ENCODE measurements at places on chromosomes 3 and 15.

GRCh38 chr3:159128628-159129027 lies 326.8 kb downstream of the MFSD1 start:
- no peak for DNase-seq

- no peak for DNase-seq
Measured at GRCh38 chr3:143122608-143123352, 3.2 kb downstream of the CHST2 start.

DNA sequence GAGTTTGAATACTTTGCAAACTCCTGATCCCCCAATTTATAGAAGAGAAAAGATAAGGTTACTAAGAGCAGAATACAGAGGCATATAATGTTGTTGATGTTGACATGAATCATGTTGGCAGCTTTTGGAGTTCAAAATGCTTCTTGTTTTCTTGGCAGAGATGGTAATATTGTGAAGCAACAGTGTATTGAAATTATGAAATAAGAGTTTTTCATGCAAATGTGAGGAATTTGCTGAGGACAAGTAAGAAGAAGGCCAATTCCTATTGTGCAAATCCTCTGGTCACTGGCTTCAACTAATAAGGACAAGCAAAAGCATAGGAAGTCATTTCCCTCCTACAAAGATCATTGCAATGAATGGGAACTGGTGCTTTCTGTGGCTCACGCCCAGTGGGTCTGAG lies 126.9 kb upstream of the CHL1 start:
- DNase-seq: no peak

GRCh38 chr15:76844096-76844495 lies 61.0 kb downstream of the SCAPER start:
- DNase-seq: no peak

DNA sequence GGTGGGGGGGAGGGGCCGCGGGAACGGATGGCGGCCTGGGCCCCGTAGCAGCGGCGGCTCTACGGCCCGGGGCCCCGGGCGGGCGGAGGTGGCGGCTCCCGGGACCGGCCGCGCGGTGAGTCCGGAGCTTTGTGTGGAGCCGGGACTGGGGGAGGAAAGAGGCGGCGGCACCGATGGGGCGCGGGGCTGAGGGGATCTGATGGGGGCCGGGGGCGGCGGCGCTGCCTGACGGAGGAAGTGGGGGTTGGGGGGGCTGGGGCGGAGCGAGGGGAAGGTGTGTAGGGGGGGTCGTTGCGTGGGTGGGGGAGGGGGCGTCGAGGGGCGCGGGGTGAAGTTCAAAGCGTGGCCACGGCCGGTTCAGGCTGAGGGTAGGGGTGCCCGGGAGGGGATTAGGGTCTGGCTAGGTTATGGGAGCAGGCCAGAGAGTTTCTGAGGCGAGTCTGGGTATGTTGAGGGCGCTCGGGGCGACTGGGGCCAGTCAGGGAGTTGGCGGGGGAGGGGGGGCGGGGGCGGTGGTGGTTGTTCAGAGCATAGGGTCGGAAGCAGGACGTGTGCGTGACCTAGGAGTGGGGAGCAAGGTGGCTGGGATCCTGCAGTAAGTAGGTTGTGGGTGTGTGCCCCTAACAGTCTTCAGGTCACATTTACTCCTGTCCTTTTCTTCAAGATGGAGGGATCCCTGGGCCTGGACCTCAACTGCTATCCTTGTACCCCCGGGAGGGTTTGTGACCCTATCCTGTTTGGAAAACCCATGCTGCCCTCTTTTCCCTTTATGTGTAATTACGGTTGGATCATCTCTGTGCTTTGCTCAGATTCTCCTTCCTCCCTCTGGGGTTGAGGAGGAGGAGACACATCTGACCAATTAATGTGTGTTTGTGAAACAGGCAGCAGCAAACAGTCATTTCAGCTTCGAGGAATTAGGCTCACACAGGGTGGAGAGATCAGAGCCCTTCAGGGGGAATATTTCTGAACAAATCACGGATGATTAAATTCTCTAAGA lies 644 bp downstream of the ZNF609 start:
- no peak for DNase-seq

GRCh38 chr15:89186803-89187202 lies 34.6 kb downstream of the RLBP1 start:
- no peak for DNase-seq

- no peak for DNase-seq
Measured at GRCh38 chr3:192367616-192368015, 359.7 kb downstream of the FGF12 start.

GRCh38 chr3:55702822-55703221 lies 215.7 kb upstream of the WNT5A start:
- no peak for DNase-seq

- DNase-seq: no peak
Measured at GRCh38 chr3:193388361-193388760, 9.8 kb upstream of the ATP13A5 start.

- no peak for DNase-seq
Measured at GRCh38 chr3:32443478-32443877, 51.8 kb downstream of the CMTM7 start.

DNA sequence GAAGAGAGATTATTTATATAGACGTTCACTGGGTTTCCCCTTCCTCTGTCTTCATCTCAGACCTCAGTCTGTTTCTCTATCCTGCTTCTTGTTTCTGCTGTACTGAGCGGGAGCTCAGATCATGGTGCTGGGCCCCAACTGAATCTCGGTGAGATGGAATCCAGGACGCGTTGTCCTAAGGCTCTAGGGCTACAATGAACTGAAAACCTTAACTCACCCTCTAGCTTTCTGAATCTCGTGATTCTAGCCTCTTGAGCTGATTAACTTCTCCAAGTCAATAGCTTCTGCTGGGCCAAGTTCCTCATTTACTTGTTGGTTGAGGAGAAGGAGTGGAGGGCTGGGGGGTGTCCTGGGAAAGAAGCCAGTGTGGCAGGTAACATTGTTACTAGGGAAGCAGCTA lies 32.7 kb upstream of the MAP3K13 start:
- DNase-seq: no peak

DNA sequence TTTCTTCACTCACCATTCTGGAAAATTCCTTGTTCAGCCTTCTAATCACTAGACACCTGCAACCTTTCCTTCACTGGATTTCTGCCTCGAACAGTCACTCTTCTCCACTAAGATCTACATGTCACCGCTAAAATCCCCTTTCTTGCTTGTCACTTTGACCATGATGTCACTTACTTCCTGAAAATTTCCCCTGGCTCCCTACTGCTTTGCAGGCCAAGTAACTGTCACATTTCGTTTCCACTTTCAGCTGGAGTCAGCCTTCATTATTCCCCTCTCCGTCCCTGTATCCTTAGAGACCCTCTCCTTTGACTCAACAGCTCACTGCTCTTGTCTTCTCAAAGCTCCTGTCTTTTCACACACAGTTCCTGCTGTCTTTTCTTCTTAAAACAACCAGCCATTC lies 15.9 kb downstream of the CHL1 start:
- DNase-seq: no peak

DNA sequence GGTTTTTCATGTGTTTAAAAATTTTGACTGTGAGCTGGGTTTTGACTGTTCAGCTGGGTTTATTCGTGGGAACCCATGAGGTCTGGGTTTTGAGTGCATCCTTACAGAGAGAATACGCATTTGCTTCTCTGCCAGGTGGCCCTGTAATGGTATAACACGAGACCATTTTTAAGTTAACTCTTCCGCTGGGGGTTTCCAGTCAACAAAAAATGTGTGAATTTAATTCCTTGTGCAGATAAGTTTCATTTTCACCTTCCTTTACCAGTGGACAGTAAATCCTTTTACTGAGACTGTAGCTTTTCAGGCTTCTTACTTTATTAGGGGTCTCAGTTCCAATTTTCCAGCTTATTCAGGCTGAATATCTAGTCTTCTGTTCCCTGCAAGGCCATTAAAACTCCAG lies 149.6 kb downstream of the OPA1 start:
- no peak for DNase-seq

- no peak for DNase-seq
Measured at GRCh38 chr3:49183873-49184272, 12.5 kb downstream of the KLHDC8B start.

GRCh38 chr3:171790574-171790897 lies 19.7 kb downstream of the PLD1 start:
- no peak for DNase-seq

DNA sequence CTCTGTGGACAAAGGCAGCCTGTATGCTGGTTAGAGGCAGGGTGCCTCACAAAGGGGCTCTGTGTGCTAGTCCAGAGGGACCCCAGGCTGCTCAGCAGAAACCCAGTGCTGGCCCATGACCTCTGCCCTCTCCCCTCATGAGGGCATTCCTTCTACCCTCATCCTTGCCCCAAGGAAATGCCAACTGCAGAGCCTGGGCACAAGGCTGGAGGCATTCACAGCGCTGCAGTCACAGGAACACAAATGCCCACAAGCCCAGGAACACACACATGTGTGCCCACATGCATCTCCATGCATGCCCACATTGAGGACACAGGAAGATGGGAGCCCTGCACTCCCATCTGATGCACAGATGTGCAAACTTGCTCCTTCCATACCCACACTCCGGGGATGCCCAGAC lies 3.8 kb downstream of the INKA1 start:
- no peak for DNase-seq

- no peak for DNase-seq
Measured at GRCh38 chr3:79154865-79155264, 612.9 kb downstream of the ROBO1 start.

DNA sequence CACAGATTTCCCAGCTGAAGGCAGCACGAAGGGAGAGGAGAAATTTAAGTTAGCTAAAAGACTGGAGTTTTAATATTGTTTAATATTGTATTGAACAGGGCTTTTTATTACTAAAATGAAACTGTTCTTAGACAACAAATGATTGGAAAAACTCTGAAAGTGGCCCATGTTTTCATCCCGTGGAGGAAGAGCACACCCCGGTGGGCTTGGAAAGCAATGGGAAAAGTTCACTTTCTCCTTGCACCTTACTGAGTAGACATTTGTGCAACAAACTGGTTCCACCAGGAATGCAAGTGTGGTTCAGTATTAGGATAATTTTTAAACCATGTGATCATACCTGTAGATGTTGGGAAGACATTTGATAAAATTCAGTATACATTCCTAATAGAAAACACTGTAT lies 8.2 kb upstream of the ESYT3 start:
- no peak for DNase-seq

DNA sequence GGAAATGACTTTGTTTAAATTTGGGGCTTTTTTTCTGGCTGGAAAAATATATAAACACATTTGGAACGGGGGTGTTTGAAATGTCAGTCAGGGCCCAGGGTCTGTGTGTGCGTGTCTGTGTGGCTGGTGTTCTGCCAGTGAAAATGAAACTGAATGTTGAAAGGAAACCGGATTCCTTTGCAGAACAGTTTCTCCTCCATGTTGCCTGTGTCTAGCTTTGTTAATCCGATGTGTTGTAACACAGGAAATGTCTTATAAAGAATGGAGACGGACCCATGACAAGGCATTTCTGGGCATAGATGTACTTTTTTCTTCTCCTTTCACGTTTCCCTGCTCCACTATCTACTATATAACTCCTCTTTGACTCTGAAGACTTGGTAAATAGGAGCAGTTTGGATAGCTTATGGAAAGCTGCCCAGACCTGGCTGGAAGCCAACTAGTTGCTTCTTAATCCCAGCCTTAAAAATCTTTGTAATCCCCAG lies 2.8 kb downstream of the SQOR start:
- peak; percentile 10 for DNase-seq

DNA sequence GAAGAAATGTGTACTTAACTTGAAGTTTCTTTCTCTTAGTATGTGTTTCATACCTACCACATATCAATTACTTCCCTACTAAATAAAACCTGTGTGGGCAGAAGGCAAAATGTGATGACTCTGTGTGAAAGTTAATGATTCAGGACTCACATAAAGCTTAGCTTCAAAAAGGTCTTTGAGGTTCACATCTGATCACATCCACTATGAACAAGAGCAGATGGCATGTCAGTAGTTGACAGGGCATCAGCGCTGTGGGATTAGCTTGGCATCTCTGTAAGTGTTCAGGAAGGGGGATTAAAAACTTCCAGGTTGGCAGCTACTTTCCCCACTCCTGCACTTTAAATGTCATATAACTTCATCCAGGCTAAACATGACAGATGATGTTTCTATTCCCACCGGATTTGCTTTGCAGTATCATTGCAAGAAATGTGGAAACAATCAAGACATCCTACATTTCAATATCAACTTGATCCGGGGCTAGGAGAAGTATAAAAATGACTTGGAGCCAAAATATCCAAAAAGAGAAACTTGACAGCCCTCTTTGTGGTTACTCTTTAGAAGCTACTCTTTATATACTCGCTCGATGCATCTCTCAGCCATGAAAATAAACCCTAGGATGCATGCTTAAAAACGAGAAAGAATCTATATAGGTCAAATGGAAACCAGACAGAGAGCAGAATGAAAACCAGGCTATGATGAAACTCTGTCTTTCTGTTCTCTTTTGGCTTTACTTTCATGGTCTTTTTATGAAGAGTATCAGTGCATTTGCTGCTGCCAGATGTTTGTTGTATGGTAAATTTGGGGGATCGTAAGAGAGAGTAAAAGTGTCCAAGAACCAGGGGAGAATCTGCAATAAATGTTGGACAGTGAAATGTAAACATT lies 273.1 kb upstream of the ALCAM start:
- no peak for DNase-seq

DNA sequence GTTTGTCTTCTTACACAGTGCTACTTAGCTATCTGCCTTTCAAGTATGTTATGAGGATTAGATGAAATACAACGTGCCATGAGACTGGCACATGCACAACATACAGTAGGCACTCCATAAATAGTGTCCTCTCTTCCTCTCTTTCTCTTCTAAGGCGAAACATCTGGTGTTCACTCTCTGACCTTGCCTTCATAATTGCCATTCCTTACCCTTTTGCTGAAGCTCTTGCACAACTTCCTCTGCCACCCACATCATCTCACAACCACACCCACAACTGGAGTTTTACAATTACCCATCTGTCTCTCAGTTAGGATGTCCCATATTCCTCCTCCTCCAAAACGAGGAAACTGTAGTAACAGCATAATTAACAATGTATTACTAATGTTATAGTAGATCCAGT lies 26.4 kb upstream of the ACP3 start:
- DNase-seq: no peak

- DNase-seq: no peak
Measured at GRCh38 chr3:183590442-183590841, 34.9 kb upstream of the KLHL6 start.

- no peak for DNase-seq
Measured at GRCh38 chr3:127671523-127672428, 976 bp upstream of the ABTB1 start.
